Adrenal gland (tissue), 19 donors: ENCODE measurements at places on chromosomes 13 and 19.

- DNase-seq = peak; percentile 79
Measured at GRCh38 chr19:7917267-7918061, 2.7 kb upstream of the SNAPC2 start.

DNA sequence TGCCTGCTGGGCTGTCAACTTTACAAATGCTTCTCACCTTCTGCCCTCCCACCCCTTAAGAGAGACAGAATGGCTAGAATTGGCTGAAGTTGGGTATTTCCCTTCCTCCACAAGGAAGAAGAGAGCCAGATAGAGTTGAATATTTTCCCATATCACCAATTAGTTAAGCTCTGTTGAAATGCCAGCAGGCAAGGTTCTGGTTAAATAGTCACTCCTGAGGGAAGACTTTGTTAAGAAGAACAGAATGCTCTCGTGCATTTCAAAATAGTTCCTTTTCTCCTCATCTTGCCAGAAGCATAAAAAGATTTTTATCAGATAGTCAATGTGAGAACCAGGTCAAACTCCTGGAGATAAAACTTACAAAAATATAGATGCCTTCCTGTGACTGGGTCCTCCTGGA is 2857.0 kb upstream of the PCDH20 start:
- no peak for DNase-seq

- DNase-seq = no peak
Measured at GRCh38 chr19:58549664-58550361, 5.1 kb downstream of the CHMP2A start.

- no peak for DNase-seq
Measured at GRCh38 chr13:84315527-84315926, 433.3 kb upstream of the SLITRK1 start.

- DNase-seq = no peak
Measured at GRCh38 chr13:41402691-41403511, 54.4 kb upstream of the RGCC start.

- DNase-seq = peak; percentile 55
Measured at GRCh38 chr13:28329395-28330158, 165.4 kb downstream of the FLT1 start.

DNA sequence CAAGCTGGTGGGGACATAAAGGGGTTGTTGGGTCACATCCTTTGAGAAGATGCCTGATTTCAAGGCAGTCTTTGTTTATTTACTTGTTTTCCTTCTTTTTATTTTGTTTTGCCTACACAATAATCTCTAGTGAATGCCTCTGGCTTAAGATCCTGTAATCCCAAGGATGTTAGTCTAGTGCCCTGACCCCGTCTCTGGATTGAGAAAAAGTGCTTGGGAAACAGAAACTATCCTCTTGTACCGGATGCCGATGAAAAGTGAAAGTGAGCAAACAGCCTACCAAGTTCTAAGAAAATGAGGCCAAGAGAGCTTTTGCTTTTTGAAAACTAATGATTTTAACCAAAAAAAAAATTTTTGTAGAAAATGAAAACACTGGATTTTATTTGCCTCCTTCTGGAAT is 42.1 kb upstream of the C1QTNF9 start:
- DNase-seq = no peak

DNA sequence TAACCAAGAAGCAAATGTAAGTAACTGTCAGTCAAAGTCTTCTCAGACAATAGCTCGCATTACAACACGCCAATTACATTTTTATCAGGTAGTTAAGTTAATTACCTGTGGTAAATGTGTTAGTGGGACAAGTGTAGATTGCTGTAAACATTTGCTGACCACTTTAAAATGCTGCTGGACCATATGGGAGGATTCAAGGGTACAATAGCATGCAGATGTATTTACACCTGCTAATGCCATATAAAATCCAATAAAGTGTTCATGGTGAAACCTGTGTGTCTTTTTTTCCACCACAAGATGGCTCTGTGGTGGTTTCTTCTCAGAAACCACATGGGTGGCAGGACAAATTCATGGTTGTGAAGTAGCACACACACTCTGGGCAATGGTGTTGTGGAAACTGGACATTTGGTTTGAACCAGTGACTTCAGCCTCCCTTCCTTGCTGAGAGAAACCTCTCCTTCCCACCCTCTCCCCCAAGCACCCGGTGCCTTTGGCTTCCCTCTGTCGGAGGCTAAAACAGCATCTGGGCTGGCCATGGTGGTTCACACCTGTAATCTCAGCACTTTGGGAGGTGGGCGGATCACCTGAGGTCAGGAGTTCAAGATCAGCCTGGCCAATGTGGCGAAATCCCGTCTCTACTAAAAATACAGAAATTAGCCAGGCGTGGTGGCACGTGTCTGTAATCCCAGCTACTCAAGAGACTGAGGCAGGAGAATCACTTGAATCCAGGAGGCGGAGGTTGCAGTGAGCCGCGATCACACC is 18.1 kb upstream of the GTF3A start:
- DNase-seq = peak; percentile 43

DNA sequence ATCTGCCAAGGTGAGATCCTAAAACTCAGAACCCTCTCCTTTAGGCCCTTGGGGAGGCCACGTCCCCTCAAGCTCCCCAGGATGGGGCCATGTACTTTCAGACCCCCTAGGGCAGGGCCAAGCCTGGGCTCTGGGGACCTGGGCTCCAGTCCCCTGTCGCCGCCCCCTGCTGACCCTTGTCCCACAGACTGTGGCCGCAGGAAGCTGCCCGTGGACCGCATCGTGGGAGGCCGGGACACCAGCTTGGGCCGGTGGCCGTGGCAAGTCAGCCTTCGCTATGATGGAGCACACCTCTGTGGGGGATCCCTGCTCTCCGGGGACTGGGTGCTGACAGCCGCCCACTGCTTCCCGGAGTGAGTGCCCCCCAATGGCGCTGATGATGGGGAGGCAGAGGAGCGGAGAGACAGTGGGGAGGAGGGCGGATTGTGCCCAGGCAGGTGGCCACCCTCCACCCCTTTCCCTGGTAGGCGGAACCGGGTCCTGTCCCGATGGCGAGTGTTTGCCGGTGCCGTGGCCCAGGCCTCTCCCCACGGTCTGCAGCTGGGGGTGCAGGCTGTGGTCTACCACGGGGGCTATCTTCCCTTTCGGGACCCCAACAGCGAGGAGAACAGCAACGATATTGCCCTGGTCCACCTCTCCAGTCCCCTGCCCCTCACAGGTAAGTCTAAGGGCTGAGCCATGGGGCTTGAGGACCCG is 18.8 kb downstream of the HPN start:
- no peak for DNase-seq

DNA sequence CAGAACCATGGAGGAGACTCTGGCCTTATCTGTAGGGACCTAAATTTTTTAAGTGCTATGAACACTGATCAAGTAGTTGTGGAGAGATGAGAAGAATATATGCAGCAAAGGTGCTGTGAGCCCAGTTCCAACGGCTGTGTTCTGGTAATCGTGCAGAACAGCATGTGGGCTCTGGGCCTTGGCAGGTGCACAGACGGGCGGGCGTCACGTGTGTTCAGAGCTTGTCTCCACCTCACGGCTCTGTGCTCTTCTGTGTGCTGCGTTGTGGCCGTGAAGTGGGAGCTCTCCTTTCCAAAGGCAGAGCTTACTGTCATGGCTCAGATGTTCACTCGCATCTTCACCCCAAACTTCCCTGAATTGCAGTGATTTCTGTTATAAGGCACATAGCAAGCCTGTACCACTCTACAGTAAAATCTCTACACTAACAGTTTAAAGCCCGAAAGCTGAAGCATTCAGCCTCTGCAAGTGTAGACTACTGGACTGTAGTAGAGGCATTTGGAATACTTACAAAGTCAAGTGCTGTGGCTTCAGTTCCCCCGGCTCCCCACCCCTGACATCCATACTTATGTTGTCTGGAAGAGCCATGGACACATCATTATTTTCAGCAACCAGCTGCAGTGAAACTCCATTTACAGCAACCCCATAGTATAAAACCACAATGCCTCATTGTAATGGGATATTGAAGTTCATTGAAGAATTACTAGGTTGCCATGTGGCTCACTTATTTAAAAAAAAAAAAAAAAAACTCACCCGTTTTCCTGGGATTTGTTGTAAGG is 27.5 kb upstream of the TEX29 start:
- no peak for DNase-seq

- no peak for DNase-seq
Measured at GRCh38 chr13:42821437-42821836, 40.1 kb downstream of the FAM216B start.

DNA sequence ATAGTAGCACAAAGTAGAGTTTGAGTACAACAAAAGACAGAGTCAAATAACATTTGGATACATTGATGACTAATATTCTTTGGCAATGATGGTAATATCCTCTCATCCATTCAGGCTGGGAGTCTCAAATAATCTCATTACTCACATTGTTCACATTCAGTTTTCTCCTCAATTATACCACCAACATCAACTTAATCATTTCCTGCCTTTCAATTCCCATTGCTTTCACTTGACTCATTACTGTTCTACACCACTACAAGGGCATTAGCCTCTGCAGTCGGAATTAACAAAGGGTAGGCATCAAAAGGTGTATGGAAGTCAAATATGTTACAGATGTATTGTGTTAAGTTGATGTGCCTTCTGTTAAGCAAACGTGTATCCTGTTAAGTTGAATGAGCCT is 518.4 kb upstream of the SLITRK1 start:
- DNase-seq = no peak

DNA sequence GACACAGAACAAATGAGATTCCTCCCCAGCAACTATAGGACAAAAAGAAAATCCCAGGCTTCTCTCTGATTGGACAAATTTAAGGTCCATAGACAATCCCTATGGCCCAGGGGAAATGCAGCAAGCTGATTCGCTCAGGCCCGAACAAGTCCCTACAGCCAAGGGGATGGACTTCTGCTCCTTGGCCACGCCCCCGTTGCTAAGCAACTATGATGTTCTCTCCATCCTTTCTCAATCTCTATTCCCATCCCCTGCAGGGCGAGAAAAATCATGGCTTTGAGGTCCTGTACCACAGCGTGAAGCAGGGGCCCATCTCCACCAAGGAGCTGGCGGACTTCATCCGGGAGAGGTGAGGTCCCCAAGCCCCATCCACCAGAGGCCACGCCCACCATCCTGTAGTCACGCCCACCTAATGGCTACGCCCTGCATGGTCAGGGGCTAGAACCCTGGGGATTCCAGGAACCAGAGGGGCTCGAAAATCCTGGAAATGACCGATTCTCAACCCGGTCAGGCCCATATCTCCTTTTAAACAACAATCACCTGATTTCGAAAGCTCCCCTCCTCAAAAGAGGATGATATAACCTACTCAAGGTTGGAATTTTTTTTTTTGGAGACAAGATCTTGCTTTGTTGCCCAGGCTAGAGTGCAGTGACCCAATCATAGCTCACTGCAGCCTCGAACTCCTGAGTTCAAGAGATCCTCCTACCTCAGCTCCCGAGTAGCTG is 11.4 kb downstream of the FCHO1 start:
- peak; percentile 43 for DNase-seq

GRCh38 chr13:40801255-40802217 is 12.1 kb downstream of the SLC25A15 start:
- DNase-seq = no peak

- no peak for DNase-seq
Measured at GRCh38 chr13:45051315-45051714, 62.0 kb downstream of the GPALPP1 start.

GRCh38 chr13:98785405-98785804 is 32.9 kb upstream of the SLC15A1 start:
- no peak for DNase-seq

DNA sequence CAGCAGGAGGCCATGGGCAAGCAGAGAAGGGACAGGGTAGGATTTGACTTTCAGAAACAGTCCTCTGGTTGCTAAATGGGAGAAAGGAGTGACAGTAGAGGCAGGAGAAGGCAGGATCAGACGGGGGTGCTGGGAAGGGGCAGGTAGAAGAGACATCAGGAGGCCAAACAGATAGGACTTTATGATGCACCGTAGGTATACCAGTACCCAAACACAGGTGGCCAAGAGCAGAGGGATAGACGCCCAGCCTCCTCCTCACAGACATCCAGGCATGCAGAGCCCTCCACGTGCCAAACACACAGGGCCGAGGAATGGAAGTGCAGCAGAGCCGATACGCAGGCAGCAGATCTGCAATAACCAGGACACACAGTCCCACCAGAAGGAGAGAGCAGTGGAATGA is 1.3 kb upstream of the AXL start:
- DNase-seq = no peak
